NCI-H510A (cell line): ENCODE measurements at places on chromosomes 5 and 9.
A peak's percentile ranks its signal among the peaks of the same experiment; 100 is the strongest.

- DNase-seq: no peak
These were observed 12.4 kb downstream of the PRUNE2 start for GRCh38 chr9:76893395-76893932.

DNA sequence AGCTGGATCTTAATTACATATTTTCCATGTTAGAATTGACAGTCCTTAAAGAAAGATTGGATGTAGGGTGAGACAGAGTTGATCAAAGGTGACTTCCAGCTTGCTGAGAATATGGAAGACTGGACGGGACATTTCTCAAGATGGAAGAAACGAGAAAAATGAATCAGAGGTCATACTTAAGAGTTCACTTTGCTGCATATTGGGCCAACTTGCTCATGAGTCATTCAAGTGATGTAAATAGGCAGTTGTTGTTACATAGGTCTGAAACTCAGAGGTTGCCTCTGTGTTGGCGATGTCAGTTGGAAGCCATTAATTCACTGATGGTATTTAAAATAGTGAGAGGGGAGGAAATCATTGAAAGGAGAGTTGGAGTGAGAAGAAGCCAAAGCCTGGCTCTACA, 132.8 kb downstream of the CD180 start:
- no peak for DNase-seq

DNA sequence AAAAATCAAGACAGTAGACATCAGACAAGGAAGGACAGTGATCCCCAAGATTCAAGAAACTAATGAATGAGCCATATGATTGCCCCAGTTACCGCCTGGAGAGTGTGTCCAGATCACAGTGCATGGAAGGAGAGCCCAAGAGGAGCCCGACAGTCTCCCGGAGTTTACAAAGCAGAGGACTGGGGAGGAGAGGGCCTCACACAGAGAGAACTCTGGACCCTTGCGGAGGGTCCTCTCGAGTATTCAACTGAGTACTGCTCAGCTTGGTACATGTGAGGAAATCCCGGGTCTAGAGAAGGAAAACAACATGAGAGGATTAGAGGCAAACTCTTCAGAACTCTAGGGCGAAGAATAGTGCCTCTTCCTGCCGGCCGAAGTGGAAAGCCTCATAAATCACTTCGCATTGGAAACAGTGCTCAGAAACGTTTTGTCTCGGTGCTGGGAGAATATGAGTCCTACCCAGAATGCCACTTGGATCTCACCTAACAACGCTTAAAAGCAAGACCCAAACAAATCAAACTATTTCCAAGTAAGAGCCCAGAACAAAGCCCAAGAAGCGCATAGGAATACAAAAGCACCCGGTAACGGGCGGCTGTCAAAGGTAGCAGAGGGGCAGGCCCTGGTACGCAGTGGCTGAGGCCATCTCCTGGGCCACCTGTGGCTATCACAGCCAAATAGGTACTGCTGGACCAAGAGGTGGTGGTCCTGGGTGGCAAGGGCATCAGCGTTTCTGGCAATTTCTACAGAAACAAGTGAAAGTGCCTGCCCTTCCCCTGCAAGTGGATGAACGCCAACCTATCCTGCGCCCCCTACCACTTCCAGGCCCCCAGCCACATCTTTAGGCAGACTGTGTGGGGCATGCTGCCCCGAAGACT, 36.0 kb downstream of the FAM78A start:
- no peak for DNase-seq

DNA sequence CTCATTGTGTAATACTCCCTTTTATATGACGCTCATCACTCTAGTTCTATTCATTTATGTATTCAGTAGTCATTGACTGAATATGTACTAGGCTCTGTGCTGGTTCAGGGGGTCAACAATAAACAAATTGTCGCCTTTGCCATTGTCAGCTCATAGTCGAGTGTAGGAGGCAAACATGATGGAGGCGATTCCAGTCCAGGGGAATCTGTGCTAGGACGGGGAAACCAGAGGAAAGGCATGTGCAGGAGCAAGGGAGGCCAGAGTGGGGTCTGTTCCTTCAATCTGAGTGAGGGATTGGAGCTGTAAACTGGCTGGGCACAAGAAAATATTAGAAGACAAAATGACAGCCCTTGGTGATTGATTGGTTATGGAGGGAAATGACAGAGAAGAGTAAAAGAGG, 83.9 kb downstream of the ANGPTL2 start:
- DNase-seq: no peak

DNA sequence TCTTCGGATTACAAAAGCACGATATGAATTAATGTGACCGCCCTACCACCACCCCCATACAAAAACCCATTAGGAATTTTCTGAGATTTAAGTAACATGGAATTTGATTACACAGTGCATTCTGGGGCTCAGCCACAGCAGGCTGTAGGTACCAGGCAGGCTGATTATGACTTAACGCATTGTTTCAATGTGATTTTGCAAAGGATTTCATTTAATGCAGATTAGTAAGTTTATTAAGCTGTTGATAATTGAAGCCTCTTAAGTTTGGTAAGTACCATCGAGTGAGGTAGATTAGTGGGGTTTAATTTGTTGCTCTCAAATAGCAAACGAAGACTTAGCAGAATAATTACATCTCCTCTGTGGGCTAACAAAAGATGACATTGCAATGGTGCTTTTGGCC, 240.1 kb downstream of the TRPM3 start:
- DNase-seq: no peak

DNA sequence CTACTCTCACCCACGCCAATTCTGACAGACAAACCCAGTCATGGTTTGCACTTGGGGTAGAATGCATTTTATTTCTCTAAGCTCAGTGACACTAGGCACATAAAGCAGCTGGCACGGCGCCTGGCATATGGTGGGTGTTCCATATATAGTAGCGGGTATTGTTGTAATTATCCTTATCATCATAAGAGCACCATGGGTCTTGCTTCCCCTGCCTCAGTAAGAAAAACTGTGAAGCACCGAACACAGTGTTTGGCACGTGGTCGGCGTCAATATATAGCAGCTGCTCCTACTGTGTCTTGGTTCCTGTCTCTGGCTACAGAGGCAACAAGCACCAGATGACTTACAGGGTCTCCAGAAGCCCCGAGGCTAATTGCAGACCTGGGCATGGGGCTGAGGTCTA, 194.1 kb upstream of the PANK3 start:
- no peak for DNase-seq

DNA sequence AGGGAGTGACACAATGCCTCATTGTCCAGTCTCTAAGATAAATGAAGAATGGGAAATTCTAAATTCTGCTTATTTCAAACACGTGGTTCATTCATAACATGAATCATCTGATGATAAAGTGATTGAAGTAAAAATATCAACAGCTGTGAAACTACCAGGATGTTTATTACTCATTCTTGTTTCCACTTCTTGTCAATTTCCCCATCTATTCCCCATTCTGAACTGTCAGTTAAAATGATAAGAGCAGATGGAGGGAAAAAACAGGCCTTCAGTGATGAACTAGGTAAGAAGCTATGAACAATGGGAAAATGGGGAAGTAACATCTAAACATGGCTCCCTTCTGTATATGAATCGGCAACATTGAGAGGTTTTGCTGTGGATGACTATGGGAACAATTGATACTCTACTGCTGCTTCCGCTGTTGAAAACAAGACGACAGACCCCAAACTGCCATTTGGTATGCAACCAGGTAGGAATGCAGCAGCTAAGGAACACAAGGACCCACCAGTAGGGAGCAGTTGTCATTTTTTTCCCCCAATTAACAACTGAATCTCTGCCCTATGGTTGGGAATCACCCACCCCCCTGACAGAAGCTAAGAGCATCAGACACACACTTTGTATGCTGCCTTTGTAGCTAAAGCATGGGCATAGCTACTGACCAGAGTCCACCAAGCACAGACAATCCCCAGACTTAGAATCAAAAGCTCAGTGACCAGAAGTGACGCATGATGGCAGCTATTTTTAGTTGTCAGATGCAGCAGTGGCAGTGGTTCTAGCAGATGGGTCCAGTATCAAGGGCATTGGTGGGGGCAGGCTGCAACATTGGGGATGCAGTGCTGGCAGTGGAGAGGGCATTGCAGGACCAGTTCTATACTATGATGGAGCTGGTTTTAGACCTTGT, 52.9 kb upstream of the ZNF366 start:
- no peak for DNase-seq

GRCh38 chr5:177249761-177250537, 53.6 kb downstream of the RAB24 start:
- no peak for DNase-seq

DNA sequence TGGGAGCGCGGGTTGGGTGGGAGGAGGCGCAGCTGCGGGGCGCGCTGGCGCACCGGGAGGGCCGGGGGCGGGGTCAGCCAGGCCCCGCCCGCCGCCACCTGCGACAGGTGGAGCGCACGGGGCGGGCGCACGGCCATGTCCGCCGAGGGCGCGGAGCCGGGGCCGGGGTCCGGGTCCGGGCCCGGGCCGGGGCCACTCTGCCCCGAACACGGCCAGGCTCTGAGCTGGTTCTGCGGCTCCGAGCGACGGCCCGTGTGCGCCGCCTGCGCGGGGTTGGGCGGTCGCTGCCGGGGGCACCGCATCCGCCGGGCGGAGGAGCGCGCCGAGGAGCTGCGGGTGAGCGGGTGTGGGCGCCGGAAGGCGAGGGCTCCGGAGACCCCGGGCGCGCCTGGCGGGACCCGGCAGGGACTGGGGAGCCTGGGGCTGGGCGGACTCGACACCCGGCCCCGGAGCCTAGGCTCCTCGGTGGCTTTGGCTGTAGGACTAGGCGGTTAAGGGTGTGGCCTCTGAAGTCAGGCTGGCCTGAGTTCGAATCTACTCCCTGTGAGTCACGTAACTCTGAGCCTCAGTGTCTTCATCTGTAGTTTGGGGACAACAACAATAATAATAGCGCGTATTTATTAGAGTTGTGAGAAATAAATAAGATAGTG, at the start of gene BSPRY:
BSPRY (plus strand) TSS at position 97 of the 650 bp plus-strand sequence; CDS start at position 136, 39 bp downstream.
- DNase-seq: peak; percentile 41

- no peak for DNase-seq
These were observed 1.6 kb downstream of the CRAT start for GRCh38 chr9:129108805-129109536.
